ENCODE measurements at places on chromosomes 5 and 9.
A peak's percentile ranks its signal among the peaks of the same experiment; 100 is the strongest.

DNA sequence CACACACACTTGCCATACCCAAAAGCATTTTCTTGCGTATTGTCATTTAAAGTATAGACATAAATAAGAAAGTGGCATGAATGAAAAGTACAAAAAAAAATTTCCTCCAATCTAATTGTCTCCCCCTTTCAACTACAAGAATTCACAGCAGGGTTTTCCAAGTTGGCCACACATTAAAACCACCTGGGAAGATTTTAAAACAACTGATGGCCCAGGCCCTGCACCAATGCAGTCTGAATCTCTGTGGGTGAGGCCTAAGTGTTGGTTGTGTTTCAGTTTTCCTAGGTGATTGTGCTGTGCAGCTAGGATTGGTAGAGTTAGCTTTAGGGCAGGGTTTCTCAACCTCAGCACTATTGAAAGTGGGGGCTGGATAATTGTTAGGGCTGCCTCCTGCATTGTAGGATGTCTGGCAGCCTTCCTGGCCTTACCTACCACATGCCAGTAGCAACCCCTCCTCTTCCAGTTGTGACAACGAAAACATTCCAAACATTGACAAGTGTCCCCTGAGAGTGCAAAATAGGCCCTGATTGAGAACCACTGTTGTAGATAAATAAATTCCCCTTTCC, 337.1 kb downstream of the KIAA0825 start:
- DNase-seq = no peak

DNA sequence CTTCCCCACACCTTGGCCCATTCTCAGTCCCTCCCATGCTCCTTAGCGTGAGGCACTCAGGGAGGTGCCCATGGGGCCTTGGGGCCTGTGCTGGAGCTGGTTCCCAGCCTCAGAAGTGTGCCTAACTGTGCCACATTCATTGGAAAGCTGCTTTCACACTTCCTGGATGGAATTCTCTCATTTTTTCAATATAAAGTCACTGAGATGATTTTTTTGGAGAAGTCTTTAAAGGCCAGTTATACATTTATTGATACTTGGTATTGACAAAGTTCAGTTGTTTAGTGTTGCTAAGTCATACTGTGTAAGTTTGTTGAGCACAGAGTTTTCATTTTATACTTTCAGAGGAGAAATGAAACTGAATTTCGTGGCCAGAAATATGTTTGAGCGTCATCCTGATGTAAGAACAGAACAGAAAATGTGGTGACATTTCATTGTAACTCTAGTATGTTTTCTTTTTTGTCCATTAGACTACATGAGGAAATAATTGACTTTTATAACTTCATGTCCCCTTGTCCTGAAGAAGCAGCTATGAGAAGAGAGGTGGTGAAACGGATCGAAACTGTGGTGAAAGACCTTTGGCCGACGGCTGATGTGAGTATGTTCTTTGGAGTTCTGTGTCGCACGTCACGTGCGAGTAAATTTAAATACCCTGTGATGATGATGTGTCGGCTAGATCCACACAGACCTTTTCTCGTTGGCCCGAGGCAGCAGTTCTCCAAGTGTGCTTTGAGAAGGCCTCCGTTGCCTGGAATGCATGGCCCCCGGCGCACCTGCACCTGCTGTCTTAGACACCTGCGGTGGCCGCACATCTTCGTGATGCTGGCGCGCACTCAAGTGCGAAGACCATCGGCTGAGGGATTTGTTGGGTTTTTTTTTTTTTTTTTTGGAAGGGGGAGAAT, 24.1 kb downstream of the TENT4A start:
- DNase-seq = no peak

GRCh38 chr5:59828623-59829022, 64.9 kb downstream of the PDE4D start:
- DNase-seq = no peak

- DNase-seq = no peak
Measured at GRCh38 chr5:38758774-38759600, 86.8 kb upstream of the OSMR start.

DNA sequence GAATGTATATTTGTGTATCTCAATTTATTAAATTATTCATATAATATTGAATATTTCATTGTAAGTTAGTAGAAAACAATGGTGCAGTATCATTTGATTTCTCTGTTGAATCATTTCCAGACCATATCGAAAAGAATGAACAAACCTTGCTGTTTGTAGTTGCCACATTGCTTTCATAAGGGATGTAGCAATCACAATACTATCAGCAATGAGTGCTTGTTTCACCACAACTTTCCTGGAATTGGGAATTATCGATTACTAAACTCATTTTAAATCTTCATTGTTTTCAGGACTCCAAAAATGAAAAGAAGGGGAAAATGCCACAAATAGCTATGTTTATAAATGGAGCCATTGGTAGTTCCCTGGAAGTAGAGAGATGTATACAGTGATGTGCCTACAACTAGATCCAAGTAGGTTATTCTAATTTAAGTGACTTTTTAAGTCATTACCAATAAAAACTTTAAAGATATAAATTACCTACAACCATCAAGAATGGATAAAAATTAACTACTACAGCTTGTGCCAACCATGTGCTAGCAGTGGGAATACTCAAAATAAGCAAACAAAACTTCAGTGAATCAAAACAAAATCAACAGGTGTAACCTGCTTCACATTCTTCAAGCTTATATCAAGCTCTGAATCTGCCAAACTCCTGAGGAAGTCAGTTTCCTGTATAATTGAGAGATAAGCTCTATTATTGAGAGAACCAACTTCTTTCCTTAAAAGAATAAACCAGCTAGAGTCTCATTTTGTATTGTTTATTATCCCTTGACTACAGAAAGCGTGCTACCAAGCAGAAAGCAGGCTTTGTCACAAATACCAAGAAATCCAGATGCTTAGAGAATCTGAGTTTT, 358.6 kb downstream of the ADGRV1 start:
- DNase-seq = no peak

GRCh38 chr5:20446121-20446520, 458.1 kb upstream of the CDH18 start:
- DNase-seq = no peak

GRCh38 chr5:111960476-111961215, 203.7 kb upstream of the NREP start:
- no peak for DNase-seq

- no peak for DNase-seq
Measured at GRCh38 chr5:135761746-135762145, 72.7 kb upstream of the SLC25A48 start.

DNA sequence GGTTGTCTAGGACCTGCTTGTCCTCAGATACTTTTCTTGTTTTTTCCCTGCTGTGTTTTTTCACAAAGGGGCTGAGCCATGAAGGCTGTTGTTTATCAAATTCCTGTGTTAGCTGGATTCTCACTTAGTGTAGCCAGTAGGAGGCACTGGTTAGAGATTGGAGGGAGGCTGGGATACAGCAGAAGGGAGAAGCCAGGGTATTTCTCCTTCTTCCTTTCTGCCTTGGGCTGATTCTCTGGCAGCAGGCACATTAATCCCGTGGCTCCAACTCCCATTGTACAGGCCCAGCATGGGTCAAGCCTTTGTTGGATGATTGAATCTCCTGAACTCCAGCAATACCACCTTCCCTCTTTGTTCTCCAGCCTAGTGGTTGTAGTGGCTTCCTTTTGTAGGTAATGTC, 46.4 kb upstream of the FAM170A start:
- DNase-seq = peak; percentile 15

GRCh38 chr9:98364086-98364485, 108.6 kb upstream of the TBC1D2 start:
- DNase-seq = no peak

- DNase-seq = no peak
Measured at GRCh38 chr5:135308752-135309151, 90.3 kb downstream of the MACROH2A1 start.

DNA sequence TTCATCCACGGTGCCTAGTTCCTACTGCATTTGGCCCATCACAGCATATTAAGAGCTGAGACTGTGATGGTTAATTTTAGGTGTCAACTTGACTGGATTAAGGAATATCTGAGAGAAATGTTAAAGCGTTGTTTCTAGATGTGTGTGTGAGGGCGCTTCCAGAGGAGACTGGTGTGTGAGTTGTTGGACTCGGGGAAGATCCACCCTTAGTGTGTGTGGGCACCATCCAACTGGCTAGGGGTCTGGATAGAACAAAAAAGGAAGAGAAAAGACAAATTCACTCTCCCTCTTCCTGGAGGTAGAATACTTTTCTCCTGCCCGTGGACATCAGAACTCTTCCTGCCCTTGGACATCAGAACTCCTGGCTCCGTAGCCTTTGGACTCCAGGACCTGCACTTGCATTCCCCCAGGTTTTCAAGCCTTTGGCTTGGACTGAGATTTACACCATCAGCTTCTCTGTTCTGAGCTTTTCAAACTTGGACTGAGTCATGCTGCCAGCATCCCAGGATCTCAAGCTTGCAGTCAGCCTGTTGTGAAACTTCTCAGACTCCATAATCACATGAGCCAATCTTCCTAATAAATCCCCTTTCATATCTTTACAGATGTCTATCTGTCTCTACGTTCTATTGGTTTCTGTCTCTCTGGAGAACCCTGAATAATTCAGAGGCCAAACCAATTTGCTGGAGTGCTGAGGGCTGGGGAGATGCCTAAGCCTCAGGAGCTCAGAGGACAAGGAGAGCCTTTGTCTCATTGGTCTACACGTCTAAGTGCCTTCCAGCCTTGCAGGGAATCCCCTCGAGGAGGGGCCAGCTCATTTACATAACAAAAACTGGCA, 164.5 kb downstream of the DCP2 start:
- peak; percentile 99 for DNase-seq

DNA sequence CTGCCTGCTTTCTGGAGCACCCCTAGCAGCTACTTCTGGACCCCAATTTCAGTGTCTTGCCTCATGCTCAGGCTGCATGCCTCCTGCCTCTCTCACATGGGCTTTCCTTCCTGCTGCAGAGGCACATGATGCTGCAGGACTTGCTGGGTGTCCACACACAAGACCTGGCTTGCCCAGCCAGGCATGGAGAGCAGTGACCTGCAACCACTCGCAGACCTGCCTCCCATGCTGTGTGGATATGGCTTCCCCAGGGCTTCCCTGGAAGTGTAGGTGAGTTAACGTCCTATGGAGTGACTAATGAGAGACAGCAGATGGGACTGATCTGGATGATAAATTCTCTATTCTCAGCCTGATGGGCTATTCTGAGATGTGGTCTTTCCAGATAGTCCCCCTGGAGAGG, 53.2 kb upstream of the SMIM32 start:
- no peak for DNase-seq

DNA sequence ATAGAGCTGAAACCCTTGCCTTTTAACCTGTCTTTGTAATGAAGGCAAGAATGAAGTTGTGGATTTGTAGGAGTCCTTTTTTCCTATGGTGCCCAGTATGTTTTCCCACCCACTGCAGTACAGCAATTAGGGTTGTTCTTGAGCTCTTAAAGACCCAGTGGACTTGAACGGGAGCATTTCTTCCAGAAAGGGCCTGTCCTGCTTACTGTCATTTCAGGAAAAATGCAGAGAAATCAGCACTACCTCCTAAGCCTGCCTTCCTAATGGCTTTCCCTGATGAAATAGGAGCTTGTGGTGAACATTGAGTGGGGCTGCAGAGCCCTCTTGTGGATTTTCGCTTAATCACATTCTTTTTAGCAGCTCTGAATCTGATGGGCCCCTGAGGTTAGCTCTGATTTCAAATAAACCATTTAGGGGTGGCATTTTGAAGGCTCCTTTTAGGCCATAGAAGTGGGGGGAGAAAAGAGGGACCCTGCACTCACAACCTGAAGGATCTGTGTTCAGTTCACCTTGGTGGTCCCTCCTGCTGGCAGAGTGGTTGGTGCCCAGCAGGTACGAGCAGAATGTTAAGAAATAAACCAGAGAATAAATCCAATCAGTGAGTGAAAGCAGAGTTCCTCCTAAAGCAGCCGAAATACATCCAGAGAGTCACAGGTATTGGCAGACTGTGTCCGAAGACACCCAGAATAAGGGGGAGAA, 188.0 kb upstream of the KLF9 start:
- peak; percentile 91 for DNase-seq

GRCh38 chr9:87535817-87536539, 38.3 kb downstream of the DAPK1 start:
- DNase-seq = peak; percentile 35

GRCh38 chr5:77259476-77259875, 49.0 kb downstream of the PDE8B start:
- DNase-seq = no peak

- no peak for DNase-seq
Measured at GRCh38 chr5:15446552-15446951, 53.4 kb upstream of the FBXL7 start.

- no peak for DNase-seq
Measured at GRCh38 chr9:20014168-20014567, 225.3 kb upstream of the SLC24A2 start.

DNA sequence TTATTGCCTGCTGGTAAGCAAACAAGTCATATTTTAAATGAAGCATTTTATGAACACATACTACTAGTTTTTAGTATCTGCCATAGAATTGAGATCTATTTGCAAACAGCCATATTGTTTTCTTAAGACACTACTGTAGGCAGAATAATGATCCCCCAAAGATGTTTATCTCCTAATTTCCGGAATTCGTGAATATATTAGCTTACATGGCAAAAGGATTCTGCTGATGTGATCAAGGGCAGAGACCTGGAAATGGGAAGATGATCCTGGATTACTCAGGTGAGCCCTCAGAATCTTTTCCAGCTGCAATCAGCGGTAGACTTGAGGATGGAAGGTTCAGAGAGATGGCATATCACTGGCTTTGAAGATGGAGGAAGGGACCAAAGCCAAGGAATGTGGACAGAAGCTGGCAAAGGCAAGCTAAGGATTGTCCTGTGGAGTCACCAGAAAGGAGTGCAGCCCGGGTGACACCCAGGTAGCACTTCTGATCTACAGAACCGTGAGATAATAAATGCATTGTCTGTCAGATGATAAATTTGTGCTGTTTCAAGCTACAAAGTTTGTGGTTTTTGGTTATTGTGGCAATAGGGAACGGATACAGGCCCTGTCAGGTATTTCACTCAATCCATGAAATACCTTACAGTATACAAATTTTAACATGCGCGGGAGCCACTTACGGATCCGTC, 1.0 kb upstream of the ERCC6L2 start:
- peak; percentile 6 for DNase-seq

DNA sequence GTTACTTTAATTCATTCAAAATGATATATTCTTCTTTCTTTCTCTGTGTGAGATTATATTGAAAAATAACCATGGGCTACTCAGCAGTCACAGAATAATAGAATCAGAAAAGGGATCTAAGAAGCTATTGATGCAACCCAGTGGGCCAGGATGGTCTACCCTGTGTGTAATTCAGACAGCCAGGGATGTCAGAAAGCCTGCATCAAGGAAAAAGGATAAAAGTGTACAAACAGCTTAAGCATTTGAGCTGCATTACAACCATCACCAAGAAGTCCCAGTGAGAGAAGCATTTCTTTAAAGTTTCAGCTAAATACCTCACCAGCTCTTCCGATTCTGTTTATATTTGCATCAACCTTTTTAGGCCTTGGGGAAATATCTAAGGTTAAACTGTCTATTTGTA, 37.8 kb upstream of the PPP3R2 start:
- no peak for DNase-seq

- DNase-seq = no peak
Measured at GRCh38 chr5:56513141-56513540, 280.0 kb upstream of the ANKRD55 start.

DNA sequence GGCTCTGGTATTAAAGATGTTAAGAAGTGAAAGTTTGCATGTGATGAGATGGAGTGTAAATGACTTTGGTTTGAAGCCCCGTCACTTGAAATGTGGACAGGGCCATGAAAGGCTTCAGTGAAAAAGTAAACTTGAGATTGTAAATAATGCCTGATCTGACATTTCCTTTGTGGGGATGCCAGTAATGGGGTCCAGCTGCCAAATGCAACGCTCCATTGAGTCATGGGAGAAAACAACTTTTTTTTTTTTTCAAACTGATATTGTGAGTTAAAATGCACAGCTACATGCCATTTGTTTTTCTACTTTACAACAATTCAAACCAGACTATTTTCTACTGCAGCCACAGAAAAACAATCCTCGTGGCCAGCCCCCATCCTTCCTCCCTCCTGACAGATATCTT, 327.0 kb upstream of the TNC start:
- DNase-seq = no peak
